ENCODE measurements at places on chromosomes 1 and 21.

GRCh38 chr1:241846862-241847539 is 1.0 kb upstream of the EXO1 start:
- DNase-seq: no peak

DNA sequence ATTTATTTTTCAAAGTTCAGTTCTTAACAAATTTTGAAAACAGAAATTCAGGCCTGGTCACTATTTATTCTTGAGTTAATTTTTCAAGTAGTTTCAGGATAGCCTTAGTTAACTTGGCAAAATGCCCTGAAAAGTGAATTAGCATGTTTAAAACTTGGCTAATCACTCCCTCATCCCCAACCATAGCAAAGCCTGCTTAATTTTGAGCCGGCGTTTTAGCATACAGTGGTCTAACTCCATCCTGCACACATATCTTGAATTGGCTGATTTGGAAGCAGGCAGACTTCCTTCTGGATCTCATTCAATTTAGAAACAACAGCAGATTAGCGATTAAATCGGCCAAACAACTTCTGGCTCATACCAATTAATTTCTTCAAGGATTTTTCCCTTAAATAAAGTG is 439.2 kb downstream of the PTBP2 start:
- no peak for DNase-seq

DNA sequence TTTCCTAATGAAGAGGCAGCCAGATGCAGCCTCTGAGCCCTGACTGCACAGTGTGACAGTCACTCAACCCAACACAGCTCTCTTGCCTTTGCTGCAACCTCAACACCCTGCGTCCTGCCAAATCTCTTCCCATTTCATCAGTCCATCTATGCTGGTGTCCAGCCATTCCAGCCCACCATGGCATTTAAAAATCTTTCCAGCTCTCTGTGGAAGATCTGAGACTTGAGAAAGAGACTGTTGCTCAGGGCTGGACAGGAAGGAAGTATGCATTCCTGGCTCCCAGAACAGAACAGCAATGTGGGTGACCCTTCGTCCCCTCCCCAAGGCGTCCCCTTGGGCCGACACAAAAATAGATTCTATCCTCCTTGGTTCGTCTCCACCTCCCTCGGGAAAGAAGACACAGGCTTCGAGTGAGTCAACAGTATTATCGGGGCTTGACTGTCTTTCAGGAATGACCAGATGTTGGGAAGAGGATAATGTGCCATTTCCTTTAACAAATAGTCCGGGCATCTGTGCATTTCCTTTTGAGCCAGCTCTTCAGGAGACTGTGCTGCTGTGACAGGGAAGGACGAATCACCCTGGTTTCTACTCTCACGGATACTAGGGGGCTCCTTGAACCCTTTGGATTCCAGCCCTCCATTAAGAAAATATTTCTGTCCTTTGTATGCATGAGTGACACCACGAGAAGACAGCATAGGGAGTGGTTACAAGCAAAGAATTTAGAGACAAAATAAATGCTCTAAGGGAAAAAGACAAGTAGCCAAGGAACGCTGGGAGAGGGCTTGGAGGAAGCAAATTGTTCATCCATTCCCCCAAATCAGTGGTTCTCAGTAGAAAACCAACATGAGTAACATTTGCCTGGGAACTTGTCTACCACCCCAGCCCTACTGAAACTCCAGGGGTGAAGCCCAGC is 111.4 kb upstream of the CDC42BPA start:
- no peak for DNase-seq

GRCh38 chr1:22831729-22832413 is 121.2 kb downstream of the EPHB2 start:
- DNase-seq: no peak

DNA sequence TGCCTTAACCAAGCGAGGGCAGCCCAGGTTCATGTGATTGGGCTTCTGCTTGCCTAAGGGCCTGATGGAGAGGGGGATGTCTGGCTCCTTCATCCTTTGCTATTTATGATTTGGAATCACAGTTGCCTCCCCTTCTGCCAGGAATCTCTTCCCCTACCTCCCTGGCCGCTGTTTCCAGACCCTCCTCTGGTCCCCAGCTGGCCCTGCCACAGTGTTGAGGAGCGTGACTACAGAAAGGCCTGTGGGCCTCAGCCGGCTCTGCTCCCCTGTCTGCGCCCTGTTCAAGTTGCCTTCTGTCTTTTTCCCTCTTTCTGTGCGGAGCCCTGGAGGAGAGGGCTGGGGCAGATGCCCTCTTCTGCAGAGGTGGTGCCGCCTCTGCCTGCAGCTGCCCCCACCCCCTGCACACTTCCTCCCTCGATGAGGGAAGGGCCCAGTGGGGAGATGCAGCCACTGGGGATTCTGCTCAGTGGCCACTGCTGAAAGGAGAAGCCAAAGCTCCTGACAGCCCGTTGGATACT is 6.5 kb downstream of the KIAA1614 start:
- DNase-seq: no peak

Data from glutamatergic neuron (in vitro differentiated cells).